Progenitor cell of endocrine pancreas (in vitro differentiated cells): ENCODE measurements at places on chromosomes 16 and 17. TPM values are rescaled to one million over a fixed set of nuclear protein-coding genes. Genes with fewer than 3 reads are reported as not detected.

GRCh38 chr16:26830428-26831127 lies 236.1 kb upstream of the C16orf82 start:
- DNase-seq: no peak

GRCh38 chr17:57493171-57493570 lies 236.8 kb downstream of the MSI2 start:
- no peak for DNase-seq

- DNase-seq: no peak
These were observed 232.3 kb downstream of the ZFHX3 start for GRCh38 chr16:72815348-72816318.

GRCh38 chr17:75834279-75834920 lies 9.8 kb downstream of the UNC13D start:
- DNase-seq: no peak

- DNase-seq: no peak
These were observed 44.1 kb upstream of the SEC14L1 start for GRCh38 chr17:77096570-77097214.

GRCh38 chr17:36133602-36134236 lies 30.1 kb downstream of the CCL4 start:
- no peak for DNase-seq

DNA sequence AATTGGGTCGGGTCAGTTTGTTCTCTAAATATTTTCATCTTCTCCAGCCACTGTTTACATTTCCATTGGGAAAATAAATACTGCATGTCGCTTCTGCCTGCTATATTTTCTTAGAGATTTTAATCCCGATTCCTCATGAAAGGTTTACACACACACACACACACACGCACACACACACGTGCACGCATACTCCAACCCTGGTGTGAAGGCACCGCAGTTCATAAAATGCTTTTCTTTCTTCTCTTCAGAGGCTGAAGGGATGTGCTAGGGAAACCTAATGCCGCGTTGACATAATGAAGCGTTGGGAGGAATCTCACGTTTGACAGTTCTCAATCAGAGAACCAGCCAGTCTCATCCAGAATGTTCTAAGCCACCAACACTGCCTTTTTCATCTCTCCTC lies 222.9 kb upstream of the IRX3 start:
- no peak for DNase-seq

DNA sequence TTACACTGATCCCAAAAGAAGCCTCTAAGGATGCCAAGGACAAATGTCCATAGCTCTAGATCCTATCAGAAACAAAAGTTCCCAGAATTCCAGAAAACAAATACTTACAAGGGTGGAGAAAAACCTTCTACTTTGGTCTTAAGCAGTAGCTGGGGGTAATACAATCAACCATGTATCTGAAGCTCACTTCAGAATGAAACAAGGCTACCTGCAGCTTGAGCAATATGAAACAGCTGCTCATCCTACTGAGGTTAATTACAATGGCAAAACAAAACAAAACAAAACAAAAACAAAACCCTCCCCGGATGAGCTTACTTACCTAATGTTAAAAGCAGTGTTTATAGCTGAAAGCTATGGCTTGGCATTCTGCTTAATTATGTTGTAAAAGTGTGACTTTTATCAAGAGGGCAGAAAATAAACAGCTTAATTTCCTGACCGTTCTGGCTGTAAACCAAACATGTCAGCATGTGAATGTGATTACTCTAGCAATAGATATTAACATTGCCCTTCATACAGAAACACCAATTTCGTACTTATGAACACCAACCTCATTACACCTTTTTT lies 10.5 kb downstream of the PDZD9 start:
- no peak for DNase-seq

- DNase-seq: peak; percentile 37
These were observed 188.2 kb downstream of the FTO start for GRCh38 chr16:53892155-53892554.

DNA sequence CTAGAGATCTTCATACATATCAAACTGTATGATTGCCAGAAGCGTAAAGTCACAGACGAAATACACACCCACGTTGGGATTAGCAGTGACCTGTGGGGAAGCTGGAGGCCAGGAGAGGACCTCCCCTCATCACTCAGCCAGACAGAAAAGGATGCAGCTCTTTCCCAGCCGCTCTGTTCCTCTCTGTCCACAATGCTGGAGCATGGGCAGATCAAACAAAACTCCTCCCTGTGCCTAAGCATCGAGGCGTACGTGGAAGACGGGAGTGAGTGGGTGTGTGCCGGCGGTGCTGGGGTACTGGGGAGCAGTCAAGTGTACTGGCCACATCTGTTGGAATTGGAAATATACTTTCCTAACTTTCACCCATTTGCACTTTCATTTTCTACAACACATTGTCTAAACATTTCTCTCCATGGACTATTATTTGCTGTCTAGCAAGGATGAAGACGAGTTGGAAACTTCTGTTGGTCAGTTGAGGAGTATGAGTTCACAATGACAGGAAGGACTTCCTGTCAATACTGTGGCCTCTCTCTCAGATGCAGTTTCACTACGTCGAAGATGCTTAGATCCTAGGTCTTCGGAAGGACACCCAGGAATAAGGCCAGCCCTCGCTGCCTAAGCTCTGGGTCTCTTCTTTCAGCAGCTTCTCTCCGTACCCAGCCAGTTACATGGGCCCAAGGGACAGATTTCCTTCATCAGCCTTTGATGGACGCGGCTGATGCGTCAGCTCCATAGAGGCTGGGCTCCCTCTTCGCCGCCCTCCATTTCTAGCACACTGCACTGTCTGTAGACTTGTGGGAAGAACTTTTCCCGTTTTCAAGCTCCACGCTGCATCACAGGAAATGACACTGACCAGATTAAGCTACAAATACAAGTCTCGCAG lies 30.6 kb upstream of the ENDOV start:
- no peak for DNase-seq

DNA sequence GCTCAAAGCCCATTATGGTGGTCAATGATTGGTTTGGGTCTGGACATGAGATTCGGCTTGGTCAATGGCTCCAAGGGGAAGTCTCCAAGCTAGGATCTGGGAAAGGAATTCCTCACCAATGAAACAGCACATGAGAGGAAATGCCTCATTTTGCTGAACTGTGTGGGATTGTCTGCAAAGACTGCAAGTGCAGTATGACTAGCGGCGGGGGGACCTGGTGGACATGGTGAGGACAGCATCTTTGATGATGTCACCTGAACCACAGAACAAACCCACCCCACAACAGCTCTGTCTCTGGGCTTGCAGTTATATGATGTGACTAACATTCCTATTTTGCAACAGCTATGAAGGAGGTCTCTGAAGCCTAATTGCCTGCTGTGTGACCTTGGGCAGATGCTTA lies 50.6 kb upstream of the NKD1 start:
- no peak for DNase-seq

DNA sequence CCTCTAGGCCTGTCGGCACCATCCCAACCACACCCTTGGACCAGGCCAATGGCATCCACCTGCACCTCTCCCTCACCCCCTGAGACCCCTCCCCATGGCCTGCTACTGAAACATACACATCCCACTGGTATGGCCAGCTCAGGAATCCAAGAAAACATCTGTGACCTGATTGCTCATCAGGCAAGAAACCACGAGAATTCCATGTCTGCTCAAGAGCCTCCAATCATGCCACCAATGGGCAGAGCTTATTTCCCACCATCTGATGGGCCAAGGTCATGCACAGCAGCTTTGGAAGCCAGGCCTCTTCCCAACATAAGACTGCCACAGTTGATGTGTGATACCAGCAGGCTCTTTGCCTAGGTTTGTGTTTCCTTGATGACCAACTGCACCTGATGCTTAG lies 190.1 kb downstream of the C16orf78 start:
- no peak for DNase-seq

- no peak for DNase-seq
These were observed 4.4 kb downstream of the PITPNM3 start for GRCh38 chr17:6551869-6552531.

GRCh38 chr17:8300627-8301242 lies 5.5 kb upstream of the SLC25A35 start:
- peak; percentile 35 for DNase-seq

DNA sequence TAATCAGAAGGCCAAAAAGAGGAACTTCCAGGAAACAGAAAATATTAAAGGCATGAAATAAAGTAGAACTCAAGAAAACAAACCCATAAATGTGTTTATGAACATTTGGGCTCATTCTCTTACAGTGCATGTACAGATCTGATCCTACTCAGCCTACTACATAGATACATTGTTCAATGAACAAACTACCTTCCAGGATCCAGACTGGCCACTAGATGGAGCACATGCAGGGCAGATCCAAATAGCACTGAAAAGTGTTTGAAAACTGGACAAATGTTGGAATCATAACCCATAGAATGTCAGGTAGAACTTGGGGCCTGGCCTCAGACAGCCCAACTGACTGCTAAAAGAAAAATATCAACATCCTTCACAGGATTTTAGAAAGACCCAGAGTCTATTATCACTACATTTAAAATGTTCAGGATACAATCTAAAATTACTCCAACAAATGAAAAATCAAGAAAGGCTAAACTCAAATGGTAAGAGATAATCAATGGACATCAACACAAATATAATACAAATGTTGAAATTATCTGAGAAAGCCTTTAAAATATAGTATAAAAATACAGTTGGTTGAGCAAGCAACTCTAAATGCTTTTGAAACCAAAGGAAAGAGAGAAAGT lies 122.4 kb upstream of the NUDT7 start:
- DNase-seq: no peak

- DNase-seq: no peak
These were observed 49.6 kb downstream of the PITPNM3 start for GRCh38 chr17:6506679-6507231.

GRCh38 chr17:6346986-6347385 lies 87.9 kb downstream of the AIPL1 start:
- no peak for DNase-seq

GRCh38 chr16:83974475-83974874 lies 6.4 kb downstream of the NECAB2 start:
- DNase-seq: no peak

DNA sequence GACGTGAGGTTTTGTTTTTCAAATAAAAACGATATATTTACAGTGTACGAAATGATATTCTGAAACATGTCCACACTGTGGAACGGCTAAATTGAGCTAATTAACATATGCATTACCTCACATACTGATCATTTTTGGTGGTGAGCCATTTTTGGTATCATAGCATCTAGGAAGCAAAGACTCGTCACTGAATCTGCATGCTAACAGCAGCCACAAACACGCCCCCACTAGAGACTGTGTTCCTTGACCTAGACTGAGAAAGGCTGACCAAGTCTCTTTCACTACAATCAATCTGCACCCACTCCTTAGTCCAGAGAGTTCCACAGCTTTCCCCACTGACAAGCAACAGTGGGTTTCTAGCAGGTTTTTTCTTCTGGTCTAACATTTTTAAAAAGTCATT lies 29.5 kb downstream of the NPLOC4 start:
- no peak for DNase-seq

DNA sequence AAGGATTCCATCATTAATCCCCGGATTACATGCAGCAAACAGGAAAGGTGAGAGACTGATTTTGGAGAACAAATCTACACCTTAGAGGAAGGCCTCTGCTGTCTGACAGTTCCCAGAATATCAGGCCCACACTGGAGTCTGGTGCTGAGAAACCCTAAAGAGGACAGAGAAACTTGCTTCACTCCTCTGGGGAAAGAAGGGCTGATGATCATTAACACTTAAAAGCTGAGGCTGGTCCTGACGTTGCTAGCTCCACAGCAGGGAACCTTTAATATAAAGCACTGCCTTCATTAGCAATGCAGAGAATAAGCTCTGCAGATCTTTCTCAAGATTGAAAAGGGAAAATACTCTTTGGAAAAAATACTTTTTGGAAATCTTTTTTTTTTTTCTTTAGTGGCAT lies 1472.4 kb upstream of the GOT2 start:
- DNase-seq: no peak

GRCh38 chr17:65231662-65232335 lies 94.6 kb downstream of the RGS9 start:
- DNase-seq: peak; percentile 43

DNA sequence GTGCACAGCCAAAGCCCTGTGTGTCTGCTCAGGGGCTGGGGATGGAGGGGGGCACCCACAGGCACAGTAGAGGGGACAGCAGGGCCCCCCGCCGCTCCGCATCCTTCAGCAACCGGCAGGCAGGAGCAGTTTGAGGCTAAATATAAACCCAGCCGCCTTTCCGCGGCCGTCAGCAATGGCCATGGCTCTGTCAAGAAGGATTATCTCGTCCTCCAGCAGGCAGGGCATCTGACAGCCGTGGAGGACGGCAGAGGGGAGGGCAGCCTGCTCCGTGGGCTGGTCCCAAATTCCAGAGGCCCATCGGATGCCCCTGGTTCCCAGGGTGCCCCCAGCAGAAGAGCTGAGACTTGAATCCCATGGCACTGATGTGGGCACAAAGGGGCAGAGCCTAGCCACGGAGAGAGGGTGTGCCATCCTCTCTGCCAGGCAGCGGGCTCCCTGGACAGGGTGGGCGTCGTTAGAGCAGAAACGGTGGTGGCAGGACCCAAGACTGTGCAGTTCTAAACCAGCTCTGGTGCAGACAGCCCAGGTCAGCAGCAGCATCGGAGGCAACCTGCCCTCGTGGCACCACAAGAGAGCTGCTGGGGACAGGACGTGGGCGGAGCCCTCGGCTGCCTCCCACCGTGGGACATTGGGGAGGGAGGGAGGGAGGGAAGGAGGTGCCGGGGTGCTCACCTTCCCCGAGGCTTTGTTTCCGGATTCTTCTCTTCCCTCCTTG lies 198.8 kb upstream of the CIBAR2 start:
- no peak for DNase-seq

- no peak for DNase-seq
These were observed 8.3 kb downstream of the TAT start for GRCh38 chr16:71568551-71568950.

GNGT2 gene
- not detected in 2 replicates for total RNA-seq

NGFR gene
- total RNA-seq: 2.7 and 6.2 TPM in 2 replicates

C17orf107 gene
- total RNA-seq: 3.6 and 3.7 TPM in 2 replicates

ASGR1 gene
- total RNA-seq: 10.6 and 11.1 TPM in 2 replicates

EFTUD2 gene
- 127 and 133 TPM in 2 replicates for total RNA-seq

PERCC1 gene
- total RNA-seq: 7.1 and 7.6 TPM in 2 replicates

KIF18B gene
- total RNA-seq: 27.7 and 32.2 TPM in 2 replicates

WBP2 gene
- 47.9 and 57.7 TPM in 2 replicates for total RNA-seq

KCNAB3 gene
- total RNA-seq: 6.0 and 6.4 TPM in 2 replicates

GAS2L2 gene
- total RNA-seq: 0.10 and 0.11 TPM in 2 replicates

OSBPL7 gene
- 20.5 and 26.2 TPM in 2 replicates for total RNA-seq

NT5M gene
- 2.4 TPM in 2 replicates for total RNA-seq

RPRML gene
- total RNA-seq: not detected in 2 replicates

ZFP3 gene
- total RNA-seq: 0.98 and 1.3 TPM in 2 replicates

CDH15 gene
- not detected in 2 replicates for total RNA-seq
